Epithelial cell of esophagus (primary cell): ENCODE measurements at places on chromosomes 11 and 22.

DNA sequence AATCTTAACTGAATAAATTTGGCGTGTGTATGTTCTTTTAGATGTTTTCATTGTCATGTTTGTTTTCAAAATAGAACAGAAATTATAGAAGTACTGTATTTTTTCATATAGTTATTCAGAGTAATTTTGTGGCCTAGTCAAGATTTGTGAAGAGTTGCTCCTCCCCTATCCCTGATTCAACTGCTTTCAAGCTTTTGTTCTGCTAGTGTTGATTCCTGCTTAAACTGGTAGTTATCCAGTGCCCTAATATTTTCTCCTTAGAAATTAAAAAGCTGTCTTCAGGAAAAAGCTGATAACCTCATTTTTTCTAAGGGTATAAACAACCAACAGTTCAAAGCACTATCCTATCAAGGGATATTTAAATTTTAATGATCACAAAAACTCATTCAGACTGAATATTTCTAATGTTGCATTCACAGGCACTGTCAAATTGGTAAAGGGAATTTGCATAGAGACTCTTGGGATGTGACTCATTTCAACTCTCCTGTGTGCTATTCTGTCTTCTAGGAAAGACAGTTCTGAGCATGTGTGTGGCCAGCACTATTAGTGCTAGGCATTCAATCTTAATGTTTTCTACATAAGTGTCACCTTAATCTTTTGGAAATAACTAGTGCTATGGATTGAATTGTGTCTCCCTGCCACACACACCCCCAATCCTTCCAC lies 1776.0 kb downstream of the LRRC4C start:
- DNase-seq, result no peak

DNA sequence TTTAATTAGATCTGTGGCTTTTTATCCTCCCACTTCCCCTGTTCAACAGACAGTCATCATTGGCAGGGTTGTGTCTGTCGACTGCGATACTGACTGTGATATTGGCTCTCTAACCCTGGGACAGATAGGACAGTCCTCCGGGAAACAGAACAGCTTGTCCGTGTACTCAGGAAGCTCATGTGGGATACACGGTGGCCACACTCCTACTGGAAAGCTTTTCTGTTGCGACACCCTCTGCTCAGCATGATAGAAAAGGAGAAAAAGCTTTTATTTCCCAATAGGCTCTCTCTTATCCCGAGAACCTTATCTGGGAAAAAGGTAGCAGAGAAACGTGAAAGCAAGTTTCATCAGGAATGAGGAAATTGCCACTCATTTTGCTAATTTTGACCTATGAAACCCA lies 60.4 kb upstream of the HSPA8 start:
- DNase-seq, result peak; percentile 51

DNA sequence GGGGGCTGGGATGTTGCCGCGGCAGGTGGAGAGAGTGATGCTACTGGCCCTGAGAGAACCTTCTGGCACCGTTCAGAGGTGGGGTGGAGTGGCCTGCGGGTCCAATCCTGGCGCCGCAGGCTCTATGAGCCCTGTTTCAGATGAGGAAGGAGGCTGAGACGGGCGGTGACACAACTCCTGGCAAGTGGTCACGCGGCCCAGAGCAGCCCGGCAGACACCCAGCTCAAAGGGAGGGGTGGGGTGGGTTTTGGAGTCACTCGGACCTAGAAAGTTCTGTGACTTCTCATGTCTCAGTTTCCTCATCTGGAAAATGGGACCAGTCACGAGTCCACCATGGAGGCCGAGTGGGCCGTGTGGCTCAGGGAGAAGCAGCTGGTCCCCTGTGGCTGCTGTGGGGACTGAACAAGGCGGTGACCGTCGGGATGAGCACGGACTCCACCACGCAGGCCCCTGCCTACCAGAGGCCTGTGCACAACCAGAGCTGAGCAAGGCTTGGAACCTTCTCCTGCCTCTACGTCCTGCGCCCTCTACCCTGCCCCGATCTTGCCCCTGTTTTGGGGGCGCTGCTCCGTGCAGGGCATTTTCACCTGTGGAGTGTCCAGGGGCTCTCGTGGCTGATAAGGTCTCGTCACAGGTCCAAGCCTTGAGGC lies 3.7 kb downstream of the TSPO start:
- DNase-seq, result no peak

DNA sequence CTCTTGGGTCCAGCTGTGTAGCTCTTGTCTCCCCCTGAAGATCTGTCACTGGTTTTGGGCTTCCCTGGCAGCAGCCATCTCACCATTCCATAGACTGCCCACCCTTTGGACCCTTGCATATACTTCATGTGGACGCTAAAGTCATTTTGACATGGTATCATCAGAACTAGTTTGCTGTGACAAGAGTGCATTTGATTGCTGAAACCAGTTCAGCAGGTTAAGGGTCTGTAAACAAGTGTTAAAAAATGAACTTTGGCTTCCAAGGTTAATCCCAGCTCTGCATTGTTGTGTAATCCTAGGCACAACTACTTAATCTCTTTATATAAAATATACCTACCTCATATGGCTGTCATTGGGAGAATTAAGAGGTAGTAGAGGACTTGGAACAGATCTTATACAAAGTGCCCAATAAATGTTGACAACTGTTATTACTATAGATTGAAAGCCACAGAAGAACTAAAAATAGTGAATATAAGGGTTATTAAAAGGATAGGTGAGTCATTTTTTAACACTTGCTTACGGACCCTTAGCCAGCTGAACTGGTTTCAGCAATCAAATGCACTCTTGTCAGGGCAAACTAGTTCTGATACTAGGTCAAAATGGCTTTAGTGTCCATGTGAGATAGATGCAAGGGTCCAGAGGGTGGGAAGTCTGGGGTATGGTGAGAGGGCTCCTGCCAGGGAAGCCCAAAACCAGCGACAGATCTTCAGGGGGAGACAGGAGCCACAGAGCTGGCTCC lies 29.4 kb downstream of the CCDC90B start:
- DNase-seq, result peak; percentile 3

DNA sequence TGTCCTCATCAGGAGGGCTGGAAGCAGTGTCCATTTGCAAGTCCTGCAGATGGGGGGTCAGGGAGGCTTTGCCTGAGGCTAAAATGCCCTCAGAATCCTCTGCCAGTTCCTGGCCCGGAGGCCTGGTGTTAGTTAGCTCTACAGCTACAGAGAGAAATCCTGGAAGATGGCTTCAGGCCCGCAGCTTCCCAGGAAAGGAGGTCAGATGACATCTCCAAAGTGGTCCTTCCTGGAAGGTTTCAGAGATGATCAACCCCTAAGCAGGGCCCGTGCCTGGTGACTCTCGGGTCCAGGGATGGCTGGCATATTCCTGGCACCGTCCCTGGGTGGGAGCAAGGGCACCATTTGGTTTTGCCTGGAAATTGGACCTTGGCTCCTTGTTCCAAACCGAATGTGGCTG lies 959.1 kb downstream of the BRD1 start:
- DNase-seq, result no peak

- peak; percentile 48 for DNase-seq
Observed at GRCh38 chr11:7143908-7144307, 55.1 kb downstream of the RBMXL2 start.

- no peak for DNase-seq
Observed at GRCh38 chr11:123100379-123101085, 38.6 kb upstream of the HSPA8 start.

- no peak for DNase-seq
Observed at GRCh38 chr11:71357414-71357813, 90.8 kb downstream of the DHCR7 start.

GRCh38 chr22:19420321-19420720 lies 11.2 kb downstream of the HIRA start:
- DNase-seq, result no peak

- no peak for DNase-seq
Observed at GRCh38 chr22:22820626-22821025, 67.0 kb upstream of the IGLL5 start.

DNA sequence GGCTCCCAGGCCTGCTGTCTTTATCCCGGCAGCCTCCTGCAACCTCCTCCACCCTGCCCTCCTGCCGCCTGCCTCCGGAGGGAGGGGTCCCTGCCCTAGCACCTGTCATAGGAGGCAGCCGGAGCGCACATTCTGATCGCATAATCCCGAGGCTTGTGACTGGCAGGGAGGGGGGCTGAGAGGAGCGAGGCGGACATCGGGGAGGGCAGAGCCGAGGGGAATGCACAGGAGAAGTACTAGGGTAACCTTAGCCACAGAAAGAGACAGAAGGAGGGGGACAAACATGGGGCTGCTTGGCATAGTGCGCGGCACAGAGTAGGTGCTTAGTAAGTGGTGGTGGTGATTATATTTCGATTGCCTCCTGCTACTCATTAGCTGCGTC lies 9.2 kb upstream of the ALX4 start:
- no peak for DNase-seq

DNA sequence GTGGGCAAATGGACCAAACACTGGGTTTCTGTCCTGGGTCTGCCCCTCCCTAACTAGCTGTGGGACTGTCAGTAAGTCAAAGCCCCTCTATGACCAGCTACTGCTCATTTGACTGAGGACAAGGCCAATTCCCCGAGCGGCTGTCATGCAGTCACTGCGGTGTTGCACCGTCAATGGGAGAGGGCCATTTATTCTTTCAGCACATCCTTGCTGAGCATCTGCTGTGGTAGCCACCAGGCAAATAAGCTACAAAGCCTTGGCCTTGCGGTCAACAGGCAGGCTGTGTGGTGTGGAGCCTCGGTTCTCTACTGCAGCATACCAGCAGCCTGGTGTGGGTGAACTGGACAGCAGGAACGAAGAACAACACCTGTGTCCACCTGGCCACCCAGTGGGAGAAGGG lies 25.8 kb upstream of the SERPIND1 start:
- DNase-seq, result no peak

DNA sequence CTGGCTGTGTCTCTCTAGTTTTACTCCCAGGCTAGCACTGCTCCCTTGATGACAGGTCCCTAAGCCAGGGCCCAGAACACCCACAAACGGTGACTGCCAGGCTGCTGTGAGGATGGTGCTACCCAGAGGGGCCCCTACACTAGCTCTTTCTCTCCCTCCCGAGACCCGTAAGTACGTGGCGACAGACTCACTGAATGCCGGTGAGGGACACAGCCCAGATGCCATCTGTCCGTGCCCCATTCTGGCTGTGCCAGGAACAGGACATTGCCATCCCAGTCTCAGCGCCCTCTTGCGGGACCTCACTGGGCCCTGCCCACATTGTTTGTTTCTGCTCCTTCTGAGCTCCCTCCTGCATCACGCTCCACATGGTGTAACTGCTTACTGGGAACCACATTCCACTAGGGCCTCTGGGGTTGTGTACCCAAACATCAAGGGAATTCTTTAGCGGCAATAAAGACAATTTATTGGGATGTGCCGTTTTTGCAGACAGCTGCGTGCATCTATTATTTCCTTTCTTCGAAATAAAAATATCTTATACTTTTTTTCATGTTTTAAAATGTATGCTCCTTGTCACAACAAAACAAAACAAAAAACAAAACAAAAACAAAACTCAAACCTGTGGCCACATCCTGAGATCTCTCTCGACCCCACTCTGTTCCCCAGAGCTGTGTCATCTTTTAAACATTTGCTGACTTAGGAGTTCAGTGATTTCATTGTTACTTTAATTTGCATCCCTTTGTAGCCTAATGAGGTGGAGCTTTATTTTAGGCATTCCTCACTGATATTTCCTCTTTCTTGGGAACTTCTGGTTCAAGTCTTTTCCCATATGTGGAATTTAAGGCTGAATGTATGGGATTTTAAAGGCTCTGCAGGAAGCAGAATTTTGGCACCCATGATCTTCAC lies 4.4 kb upstream of the TPCN2 start:
- DNase-seq, result peak; percentile 72

DNA sequence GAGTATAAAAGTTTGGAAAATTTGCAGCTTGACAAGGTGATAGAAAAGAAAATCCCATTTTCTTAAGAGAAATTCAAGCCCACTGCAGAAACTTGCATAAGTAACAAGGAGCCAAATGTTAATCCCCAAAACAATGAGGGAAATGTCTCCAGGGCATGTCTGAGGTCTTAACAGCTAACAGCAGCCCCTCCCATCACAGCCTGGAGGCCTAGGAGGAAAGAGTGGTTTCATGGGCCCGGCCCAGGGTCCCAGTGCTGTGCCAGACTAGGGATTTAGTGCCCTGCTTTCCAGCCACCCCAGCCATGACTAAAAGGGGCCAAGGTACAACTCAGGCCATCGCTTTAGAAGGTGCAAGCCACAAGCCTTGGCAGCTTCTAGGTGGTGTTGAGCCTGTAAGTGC lies 123.7 kb upstream of the TRPC6 start:
- DNase-seq, result no peak

GRCh38 chr11:19595840-19596751 lies 116.5 kb upstream of the NAV2 start:
- peak; percentile 31 for DNase-seq

DNA sequence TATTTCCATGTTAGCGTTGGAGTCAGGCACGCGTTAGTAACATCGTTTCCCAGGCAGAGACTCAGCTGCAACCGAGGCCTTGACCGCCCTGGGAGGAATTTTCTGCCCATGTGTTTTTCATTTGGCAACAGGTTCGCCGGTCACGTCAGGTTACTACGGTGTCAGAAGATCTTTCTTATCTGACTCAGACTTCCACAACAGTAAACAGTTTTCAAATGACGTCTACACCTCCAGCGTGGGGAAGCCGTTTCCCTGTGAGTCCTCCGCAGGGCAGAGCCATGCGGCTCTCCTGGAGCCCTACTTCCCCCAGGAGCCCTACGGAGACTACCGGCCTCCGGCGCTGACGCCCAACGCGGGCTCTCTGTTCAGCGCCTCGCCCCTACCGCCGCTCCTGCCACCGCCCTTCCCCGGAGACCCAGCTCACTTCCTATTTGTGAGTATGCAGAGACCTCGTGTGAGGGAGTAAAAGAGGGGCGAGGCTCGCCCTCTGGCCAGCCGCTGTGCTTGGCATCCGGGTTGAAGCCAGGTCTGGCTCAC lies 14.3 kb upstream of the POU2AF3 start:
- DNase-seq, result no peak

GRCh38 chr11:133399855-133400625 lies 132.3 kb downstream of the OPCML start:
- DNase-seq, result no peak

GRCh38 chr11:28673691-28674432 lies 565.7 kb downstream of the METTL15 start:
- peak; percentile 81 for DNase-seq

- DNase-seq, result peak; percentile 62
Observed at GRCh38 chr11:47616726-47617416, 22.7 kb upstream of the C1QTNF4 start.

- DNase-seq, result no peak
Observed at GRCh38 chr22:17411213-17411612, 42.0 kb downstream of the CECR2 start.

DNA sequence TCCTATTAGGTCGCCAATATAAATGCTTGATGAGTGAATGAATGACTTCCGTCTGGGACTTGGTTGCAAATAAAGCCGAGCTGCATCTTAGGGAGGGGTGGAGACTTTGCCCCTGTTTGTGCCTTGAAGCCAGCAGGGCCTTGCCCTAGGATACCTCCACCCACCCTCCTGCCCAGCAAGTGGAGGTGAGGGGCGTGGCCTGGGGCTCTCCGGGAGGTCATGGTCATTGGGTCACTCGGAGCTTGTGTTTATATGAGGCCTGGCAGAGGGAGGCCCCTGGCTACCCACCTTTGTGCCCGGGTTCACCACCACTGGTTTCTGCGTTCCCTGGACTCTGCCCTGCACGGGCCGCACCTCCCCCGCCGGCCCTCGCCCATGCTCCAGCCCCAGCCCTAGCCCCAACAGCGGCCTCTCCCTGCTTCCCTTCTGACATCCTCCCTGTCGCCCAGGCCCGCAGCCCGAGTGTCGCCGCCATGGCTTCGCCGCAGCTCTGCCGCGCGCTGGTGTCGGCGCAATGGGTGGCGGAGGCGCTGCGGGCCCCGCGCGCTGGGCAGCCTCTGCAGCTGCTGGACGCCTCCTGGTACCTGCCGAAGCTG lies 4.3 kb downstream of the MPST start:
- DNase-seq, result no peak

- no peak for DNase-seq
Observed at GRCh38 chr22:46946383-46946962, 184.0 kb downstream of the TBC1D22A start.

GRCh38 chr11:69971741-69972140 lies 106.4 kb upstream of the ANO1 start:
- DNase-seq, result no peak
